ENCODE measurements at places on chromosomes 3 and 15.

- no peak for DNase-seq
Measured at GRCh38 chr15:100147828-100148227, 193.9 kb downstream of the ADAMTS17 start.

GRCh38 chr15:100717596-100717995 is 115.2 kb downstream of the ASB7 start:
- no peak for DNase-seq

DNA sequence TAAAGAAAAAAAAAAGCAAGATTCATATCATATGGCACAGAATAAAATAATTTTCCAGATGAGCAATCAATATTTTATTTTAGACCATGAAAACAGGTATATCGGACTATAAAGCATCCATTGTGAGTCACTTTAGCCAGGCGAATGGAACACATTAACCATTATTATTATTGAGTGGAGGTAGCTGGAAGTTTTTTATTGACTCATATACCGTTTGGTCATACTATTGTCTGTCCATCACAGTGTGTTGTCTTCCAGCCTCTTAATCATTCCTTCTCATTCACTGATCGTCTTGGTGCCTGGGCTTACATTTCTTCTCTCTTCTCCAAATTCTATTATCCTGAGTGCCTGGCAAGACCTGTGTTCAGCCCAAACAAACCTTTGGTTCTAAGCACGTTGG is 634.8 kb downstream of the MECOM start:
- no peak for DNase-seq

GRCh38 chr15:93048759-93049161 is 40.3 kb downstream of the RGMA start:
- no peak for DNase-seq

GRCh38 chr3:71582036-71582611 is 1.4 kb downstream of the FOXP1 start:
- peak; percentile 37 for DNase-seq

DNA sequence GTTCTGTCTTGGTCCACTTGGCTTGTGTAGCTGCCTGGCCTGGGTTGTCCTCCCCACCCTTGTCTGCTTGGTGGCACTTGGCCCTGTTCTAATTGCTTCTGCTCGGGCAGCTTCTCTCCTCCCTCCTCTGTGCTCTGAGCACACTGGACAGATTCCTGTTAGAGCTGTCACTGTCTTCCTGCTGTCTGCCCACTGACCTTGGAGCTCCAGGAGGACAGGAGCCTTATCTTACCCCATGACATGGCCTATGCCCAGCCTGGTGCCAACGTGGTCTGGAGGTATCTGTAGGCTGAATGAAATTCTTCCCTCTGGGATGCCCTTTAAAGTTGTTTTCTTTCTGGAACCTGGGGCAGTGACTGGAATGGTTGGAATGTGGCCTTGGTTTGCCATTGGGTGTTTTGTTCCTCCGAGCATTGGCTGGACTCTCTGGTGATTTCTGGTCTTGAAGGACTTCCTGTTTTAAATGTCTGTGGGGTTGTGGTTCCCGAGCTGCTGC is 94.1 kb downstream of the FAM43A start:
- no peak for DNase-seq

- no peak for DNase-seq
Measured at GRCh38 chr3:11576453-11576852, 67.3 kb downstream of the VGLL4 start.

- DNase-seq = no peak
Measured at GRCh38 chr3:45774581-45775521, 21.5 kb downstream of the SLC6A20 start.

DNA sequence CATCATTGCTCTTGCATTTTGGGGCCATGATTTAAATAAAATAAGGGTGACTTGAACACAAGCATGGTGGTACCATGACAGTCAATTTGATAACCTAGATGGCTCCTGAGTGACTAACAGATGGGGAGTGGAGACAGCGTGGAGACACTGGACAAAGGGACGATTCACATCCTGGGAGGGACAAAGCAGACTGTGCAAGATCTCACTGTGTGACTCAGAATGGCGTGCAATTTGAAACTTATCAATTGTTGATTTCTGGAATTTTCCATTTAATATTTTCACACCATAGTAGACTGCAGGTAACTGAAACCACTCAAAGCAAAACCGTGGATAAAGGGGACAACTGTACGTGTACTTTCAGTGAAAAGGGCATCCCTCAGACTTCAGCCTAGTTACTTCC is 25.5 kb downstream of the MCCC1 start:
- DNase-seq = no peak

DNA sequence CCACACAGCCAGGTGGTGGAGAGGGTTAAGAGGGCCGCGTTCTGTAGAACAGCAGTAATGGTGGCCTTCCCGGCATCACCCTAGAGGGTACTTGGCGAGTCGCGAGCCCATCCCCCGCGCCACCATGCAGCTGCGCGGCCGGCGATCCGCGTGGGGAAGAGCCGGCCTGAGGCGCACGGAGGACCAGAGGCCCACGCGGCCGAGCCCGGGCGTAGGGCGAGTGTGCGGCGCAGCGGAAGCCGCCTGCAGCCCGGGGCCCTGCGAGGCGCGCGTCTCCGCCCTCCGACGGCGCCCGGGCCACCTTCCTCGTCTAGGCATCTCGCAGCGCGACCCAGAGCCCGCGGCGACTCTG is 423 bp downstream of the TKT start:
- DNase-seq = no peak

- no peak for DNase-seq
Measured at GRCh38 chr15:42031198-42031915, 10.5 kb upstream of the PLA2G4E start.

GRCh38 chr3:173653781-173654180 is 256.2 kb downstream of the NLGN1 start:
- DNase-seq = no peak

DNA sequence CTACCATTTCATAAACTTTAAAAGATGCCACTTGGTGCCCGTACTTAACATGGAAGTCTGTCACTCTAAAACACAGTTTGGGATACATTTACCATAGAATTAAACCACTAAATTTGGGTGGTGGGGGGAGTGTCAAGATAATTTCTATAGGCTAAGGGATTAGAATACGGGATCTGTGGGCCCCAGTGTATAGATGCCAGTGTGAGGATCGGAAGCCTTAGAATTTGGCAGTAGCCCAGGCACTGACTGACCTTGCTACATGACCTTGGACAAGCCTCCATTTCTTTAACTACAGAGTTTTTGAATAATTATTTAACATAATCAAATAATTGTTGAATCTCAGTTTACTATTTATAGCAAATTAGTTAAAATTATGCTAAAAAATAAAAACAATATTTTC is 76.3 kb upstream of the STRIT1 start:
- DNase-seq = no peak

DNA sequence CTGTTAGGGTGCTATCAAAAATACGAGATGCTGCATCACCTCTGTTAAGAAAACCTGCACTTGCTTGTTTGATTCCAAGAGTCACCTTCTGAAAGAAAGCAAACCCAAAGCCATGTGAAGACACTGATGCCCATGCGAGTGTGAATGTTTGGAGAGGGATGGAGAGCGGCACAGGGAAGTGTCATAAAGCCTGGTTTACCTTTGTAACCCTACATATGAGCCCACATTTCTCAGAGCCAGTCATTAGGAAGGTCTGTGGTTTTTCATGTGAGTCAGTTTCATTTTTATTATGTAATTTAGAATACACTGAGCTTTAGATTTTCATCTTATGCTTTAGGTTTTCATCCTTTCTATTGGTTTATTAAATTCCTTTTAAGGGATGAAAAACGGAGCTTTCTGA is 896.8 kb downstream of the ROBO1 start:
- no peak for DNase-seq

DNA sequence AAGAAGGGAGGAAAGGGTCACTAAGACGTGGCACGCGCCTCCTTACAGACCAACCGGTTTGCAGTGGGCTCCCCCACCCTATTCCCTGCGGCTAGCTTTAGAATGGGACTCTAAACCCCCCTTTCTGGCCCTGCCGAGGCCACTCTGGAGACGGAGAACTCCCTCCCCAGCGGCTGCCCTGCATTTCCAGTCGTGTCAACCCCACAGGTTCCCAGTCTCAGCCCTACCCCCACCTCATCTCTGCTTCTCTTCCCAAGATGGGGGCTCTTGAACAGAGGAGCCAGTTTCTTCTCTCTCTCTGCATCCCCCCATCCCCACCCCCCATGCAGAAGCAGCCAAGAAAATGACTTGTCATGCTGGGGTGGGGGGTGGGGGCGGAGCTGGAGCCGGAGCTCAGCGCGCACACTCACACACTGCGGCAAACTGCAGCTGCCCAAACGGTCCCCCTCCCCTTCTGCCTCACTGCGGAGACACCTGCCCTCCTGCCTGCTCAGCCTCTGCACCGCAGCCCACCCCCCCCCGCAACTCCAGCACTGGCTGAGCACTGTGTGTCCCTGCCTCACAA is 871 bp downstream of the MAP1A start:
- DNase-seq = no peak

DNA sequence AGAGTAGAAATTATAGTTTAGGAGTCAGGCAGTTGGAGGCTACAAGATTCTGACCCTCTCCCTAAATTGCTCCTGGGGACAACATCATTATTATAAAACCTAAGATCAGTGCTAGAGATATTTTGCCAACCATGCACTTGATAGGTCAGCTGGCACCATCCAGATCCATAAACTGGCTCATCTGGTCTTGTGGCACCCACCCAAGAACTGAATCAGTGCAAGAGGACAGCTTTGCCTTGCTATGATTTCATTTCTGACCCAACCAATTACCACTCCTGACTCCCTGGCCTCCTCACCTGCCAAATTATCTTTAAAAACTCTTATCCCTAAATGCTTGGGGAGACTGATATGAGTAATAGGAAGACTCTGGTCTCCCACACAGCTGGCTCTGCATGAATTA is 461.1 kb upstream of the TGFBR2 start:
- no peak for DNase-seq
